ENCODE measurements at places on chromosomes 1 and 21.
A peak's percentile ranks its signal among the peaks of the same experiment; 100 is the strongest.

DNA sequence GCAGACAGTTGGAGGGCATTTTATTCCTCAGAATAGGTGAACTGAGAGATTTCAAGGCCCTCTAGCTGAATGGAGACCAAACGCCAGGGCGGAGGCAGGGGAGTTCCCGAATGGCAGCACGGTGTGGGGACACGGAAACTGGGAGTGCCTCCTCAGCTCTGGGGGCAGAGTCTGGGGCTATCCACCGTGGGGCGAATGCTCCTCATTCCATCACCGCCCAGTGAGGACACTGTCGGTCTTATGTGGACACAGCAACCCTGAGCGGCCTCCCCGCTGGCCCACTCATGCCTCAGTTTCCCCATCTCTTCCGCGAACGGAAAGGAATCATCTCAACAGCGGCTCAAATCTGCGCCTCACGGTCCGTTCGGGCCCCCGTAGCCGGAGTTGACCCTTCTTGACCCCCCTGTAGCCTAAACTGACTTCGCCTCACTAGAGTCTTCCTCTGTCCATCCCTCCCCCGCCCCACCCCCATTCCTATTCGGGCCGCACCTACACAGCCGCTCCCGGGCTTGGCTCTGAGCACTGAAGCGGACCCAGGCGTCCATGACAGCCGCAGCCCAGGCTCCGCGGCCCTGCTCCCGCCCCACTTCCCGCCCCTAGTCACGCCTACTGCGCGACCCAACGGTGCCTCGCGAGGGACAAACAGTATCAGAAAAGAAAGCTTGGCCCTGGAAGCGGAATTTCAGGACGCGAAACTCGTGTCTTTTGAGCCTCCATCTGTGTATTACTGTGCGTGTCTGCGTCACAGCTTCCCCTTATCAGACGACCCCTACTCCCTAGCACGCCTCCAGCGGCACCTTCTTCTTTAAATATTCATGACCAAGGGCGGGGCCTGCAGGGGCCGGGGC is at the start of gene PEX11B:
Gene PEX11B, minus strand, starts transcription at position 574 of the 848 bp plus-strand sequence. Its CDS starts 29 bp downstream, at position 545.
- peak; percentile 87 for DNase-seq

DNA sequence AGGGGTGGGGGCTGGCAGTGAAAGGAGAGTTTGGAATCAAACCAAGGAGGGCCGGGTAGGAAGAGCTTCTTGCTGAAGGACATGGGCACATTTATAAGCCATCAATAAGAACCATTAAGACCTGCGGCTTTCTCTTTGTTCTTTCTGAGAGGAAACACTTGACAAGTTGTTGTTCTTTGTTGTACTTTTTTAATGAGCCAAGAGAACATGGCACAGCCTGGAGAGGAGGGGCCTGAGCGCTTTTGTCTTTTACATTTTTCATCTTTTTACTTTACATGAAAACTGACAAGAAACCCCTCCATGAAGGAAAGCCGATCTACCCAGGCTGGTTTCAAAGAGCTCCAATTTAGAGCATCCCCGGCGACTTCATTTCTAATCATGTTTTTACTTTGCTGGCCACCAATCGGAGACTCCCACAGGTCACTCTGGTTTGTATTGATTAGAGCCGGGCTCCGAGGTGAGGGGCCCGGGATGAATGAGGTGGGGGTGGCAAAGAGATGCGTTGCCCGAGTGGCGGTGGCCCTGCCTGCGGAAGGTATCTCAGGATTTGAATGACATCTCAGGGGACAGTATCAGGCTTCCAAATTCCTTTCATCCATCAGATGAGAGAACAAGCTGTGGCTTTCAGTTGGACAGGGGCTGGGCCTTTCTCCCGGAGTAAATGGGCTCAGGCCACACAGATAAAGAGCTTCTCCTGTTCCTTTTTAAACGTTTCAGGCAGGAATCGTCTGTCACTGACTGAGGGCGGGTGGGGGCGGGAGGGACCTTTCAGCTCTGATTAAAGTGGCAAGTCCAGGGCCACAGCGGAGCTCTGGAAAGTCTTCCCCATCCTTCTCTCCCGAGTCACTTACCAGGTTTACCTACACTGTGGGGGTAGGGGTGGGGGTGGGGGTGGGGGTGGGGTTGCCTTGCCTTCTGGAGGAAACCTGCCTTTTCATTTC is 138.8 kb upstream of the ARHGEF16 start:
- no peak for DNase-seq

DNA sequence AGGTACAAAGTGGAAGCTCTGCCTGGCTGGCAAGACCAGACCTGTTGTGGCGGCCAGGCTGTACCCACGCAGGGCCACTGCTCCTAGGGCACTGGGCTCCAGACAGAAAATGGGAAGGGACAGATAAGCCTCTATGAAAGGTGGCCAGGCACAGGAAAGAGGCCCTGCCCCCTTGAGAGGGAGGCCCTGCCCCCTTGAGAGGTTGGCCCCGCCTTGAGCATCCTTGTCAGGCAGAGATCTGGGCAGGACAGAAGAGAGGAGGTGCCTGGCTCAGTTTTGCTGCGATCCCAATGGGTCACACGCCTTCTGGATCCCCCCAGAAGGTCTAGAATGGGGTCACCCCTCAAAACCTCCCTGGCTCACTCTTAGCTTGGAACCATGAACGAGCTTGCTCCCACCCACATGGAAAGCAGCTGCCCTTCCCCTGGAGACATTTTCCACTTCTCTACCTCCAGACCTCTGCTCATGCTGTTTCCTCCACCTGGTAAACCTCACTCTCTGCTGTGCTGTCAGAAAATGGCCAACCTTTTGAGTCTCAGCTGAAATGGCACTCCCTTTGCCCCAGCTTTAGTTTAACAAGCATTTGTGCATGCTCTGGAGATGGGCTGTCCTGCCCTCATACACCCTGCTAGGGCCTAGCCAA is 17.5 kb upstream of the ECE1 start:
- DNase-seq: no peak

GRCh38 chr1:65541161-65541560 is 120.7 kb downstream of the LEPR start:
- DNase-seq: no peak

- no peak for DNase-seq
Observed at GRCh38 chr1:36492491-36492890, 9.8 kb upstream of the CSF3R start.

GRCh38 chr1:59015708-59016107 is 231.9 kb upstream of the JUN start:
- no peak for DNase-seq

- no peak for DNase-seq
Observed at GRCh38 chr1:3219791-3220467, 150.9 kb downstream of the PRDM16 start.
